CMK (cell line): ENCODE measurements at places on chromosomes 7 and 10.

- no peak for DNase-seq
Measured at GRCh38 chr10:123150271-123150985, 2.5 kb downstream of the HMX2 start.

DNA sequence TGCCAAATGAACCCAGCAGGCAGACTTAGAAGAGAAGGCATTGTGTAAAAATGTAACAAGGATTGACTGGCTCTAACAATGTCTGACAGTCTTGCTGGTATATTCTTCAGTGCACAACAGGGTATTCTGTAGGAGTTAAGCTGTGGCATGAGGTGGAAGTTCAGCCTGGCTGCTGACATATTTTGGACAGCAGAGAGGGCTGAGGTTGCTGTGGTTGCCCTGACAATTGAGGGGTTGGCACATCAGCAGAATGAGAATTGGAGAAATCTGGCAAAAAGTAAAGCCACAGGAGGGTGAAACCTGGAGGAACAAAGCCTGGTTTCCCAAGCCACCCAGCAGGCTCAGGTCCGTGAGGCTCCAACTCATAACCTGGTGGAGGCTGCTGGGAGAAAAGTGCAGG is 220.2 kb downstream of the JAZF1 start:
- no peak for DNase-seq

- no peak for DNase-seq
Measured at GRCh38 chr10:23136462-23136861, 41.1 kb downstream of the MSRB2 start.

GRCh38 chr10:68957654-68958053 is 1.7 kb downstream of the DDX21 start:
- DNase-seq = no peak

DNA sequence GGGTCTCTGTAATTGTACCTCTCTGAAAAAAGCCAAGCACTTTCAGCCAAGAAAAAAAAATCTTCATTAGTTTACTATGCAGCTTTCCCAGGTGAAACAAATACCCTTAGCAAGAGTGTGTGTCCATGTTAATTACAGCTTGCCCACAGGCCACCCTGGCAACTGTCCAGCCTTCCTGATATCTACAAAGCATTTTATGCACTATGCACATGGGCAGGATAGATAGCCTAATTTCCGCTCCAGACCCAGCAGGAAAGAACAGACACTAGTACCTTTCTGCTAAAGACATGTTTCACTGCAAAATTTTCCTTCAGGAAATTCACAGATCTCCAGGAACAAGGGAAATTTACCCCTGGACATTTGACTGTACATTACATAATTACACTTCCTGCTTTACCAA is 24.4 kb downstream of the CACNA2D1 start:
- DNase-seq = no peak

DNA sequence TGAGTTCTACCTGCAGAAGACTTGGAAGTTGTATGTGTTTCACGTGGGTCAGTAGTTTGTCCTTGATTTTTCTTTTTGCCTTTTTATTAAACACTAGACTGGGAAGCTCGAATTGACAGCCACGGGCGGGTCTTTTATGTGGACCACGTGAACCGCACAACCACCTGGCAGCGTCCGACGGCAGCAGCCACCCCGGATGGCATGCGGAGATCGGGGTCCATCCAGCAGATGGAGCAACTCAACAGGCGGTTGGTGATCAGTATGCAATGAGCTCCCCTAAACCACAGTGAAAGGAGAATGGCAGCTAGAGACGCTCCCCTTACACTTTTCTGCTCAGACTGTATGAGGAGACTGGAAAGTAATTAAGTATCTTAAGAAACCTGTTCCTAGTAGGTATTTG is 126.7 kb upstream of the STK17A start:
- no peak for DNase-seq

DNA sequence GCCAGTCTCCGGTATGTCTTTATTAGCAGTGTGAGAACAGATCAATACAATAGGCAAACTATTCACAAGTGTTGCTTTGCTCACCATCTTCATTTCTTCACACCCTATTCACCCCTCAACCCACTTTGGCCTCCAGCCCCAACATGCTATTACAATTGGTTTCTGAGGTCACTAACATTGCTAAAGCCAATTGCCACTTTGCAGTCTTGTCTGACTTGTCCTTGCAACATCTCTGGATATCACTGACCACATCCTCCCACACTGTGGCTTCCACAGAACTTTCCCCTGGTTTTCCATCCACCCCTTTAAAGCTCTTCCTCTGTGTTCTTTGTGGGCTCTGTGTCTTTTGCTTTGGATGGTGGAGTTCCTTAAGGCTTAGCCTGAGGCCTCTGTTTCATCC is 5.2 kb upstream of the APBB1IP start:
- DNase-seq = no peak

DNA sequence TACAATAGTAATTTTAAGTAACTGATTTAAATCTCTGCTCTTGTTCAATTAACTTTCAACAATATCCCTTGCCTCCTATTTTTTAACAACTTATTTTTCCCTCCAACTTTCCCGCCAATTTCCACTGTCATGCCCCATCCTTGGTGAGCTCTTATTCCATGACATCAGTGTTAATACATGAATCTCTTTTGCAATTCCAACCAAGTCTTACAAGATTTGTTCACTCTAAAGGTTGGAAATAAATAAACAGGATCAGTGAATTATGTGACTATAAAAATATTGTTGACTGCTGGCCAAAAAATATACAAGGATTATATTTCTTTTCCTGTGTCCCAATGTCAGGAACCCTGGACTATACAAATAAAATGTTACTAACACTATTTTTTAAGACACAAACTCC is 21.0 kb upstream of the AGMO start:
- DNase-seq = no peak

DNA sequence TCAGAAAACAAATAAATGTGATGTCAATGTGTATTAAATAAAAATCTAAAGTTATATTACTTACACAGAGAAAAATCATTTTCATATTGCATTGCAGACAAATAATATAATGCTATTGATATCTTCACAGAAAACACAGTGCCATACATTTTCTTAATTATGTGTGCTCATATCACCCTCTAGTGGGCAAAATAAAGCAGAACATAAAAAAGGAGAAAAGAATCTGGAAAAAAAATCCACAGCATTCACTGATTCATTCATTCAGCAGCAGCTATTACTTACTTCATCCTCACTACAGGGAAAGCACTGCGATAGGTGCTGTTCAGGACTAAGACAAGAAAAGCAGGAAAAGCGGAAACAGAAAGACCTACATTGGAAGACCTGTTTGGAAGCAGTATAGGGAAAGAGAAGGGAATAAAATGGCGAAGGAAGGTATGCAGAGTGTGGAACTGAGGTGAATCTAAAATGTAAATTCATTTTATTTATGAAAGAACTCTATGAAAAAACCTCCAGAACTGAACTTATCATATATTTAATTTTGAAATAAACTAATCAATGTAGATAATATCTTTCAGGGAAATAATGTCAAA is 73.2 kb downstream of the POT1 start:
- no peak for DNase-seq

GRCh38 chr10:113735913-113736312 is 15.6 kb upstream of the PLEKHS1 start:
- no peak for DNase-seq

GRCh38 chr7:13692548-13692947 is 296.9 kb downstream of the ETV1 start:
- no peak for DNase-seq

- no peak for DNase-seq
Measured at GRCh38 chr7:28298870-28299518, 113.3 kb upstream of the CREB5 start.

- no peak for DNase-seq
Measured at GRCh38 chr7:92873776-92874175, 37.4 kb upstream of the CDK6 start.

GRCh38 chr7:44062903-44063295 is 2.5 kb downstream of the PGAM2 start:
- no peak for DNase-seq

DNA sequence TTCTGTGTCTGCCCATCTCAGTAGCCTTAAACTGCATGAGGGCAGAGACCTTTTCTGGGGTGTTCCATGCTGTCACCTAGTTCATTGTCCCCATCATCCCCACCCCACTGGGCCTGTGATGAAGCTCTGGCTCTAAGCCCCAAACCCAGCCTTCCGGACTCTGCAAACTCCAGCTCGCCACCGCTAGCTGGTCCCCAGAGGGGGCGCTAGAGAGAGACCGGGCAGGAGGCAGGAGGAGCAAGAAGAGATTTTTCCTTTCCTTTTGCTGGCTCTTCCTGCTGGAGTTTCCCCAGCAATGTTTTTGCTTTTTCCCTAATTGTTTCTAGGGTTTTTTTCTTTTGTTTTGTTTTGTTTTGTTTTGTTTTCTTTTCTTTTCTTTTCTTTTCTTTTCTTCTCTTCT is 234.4 kb downstream of the TEX36 start:
- DNase-seq = no peak
